ENCODE measurements at places on chromosomes 5 and 9.

- DNase-seq, result no peak
Measured at GRCh38 chr9:38423973-38424843, at the start of gene IGFBPL1. Gene IGFBPL1 (minus strand): TSS chr9:38424454. CDS start chr9:38424424, 30 bp downstream.

- DNase-seq, result no peak
Measured at GRCh38 chr9:12667892-12668291, 25.3 kb upstream of the TYRP1 start.

GRCh38 chr5:173453167-173453566 is 125.0 kb upstream of the STC2 start:
- DNase-seq, result no peak

DNA sequence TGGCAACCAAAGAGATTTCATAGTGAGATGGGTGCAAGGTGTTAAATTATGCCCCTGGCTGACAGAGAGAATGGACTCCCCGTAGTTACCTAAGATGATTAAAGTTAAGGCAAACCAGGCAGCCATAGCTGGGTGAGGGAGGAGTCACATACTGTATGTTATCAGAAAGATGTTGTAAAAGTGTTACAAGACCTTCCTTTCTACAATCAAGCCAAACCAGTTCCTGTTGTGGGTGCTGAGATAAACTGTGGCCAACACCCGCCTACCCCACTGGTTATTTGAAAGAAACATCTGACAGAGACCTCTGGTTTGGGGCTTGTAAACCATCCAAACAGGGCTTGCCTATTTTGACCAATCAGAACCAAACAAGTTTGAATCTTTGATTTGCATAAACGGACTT is 684.7 kb upstream of the NUDT12 start:
- no peak for DNase-seq

DNA sequence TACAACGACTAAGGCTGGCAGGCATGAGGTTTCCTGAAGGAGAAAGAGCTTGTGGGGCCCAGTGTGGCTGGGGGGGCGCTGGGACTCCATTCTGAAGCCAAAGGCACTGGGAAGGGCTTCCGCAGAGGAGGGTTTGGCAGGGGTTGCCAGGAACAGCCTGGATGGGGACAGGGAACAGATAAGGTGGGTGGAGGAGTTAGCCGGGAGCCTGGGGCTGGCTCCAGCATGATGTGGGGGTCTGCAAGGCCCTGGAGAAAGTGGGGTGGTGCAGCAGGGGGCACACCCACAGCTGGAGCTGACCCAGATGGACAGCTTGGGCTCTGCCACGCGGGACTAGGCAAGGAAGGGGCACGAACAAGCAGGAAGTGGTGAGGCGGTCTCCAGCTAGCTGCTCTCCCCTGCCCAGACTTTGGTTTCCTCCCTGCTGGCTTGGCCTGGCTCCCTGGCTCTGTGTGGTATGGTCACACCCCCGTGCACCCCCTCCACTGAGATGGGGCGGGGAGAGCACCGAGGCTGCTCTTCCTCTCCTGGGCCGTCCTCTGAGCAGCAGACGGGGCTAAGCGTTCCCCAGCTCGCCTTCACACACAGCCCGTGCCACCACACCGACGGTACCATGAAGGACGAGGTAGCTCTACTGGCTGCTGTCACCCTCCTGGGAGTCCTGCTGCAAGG is at the start of gene LTC4S:
LTC4S (plus strand) TSS at position 519 of the 672 bp plus-strand sequence; CDS start at position 614, 95 bp downstream.
- no peak for DNase-seq

All from inflammatory macrophage treated with lipopolysaccharide for 1 hour (primary cell).